ENCODE measurements at places on chromosomes 4 and X.

DNA sequence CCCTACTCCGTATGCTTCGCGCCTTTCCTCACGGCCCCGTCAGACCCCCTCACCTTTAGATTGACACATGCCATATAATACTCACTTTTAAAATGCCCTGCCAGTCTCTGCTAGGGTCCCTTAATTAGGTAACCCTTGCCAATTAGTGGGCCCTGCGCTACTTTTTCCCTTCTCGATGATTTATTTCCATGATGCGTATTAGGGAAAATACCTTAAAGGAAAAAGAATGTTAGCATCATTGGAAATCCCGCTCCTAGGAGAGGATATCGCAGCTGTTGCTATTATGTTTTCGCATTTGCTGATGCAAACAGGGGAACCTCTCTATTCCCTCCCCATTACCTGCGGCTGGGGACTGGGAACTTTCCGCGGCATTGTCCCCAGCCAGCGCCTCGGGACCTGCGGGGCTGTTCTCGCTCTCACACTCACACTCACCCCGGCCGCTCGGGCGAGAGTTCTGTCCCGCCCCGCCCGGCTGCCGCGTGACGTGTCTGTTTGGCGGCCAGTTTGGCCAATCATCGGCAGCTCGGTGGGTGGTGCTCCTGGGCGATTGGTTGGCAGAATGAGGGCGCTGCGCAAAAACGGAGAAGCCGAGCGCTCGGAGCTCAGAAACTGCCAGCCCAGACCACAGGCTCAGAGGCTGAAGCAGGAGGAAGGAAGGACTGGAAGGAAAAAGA is at the start of gene PCDH10:
PCDH10 (plus strand) TSS at position 605 of the 674 bp plus-strand sequence. CDS start 847 bp downstream, outside the sequence.
- DNase-seq = peak; percentile 35

GRCh38 chr4:64539234-64539849 is 130.1 kb upstream of the TECRL start:
- DNase-seq = no peak

GRCh38 chr4:184978211-184978610 is 40.1 kb upstream of the HELT start:
- DNase-seq = no peak

DNA sequence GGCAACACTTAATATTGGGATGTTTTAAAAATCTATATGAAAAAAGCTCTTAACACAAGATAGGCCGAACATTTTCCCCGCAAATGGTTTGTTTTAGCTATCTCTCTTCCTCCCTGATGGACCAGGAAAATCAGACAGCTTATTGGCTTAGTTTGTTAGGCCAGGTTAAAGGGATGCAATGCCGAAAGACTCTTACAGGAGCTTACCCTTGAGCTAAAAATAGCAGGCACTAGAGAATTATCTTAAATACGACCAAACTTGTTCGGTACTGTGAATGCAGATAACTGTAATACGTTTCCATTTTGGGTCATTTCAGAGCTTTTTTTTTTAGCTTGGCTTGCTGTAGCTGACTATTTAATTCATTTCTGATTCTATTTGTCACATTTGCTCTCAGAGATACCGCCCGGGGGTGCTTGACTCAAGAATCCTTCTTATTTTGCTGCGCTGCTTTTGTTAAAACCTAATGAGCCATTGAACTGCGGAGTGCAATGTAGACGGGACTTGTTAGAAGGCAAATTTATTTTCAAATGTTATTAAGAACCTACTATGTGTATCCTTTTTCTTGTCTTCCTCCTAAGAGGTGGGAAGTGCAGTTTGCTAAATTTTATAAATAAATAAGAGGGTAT is 23.3 kb downstream of the PPARGC1A start:
- no peak for DNase-seq

- DNase-seq = no peak
Measured at GRCh38 chr4:5198656-5199541, 147.6 kb downstream of the STK32B start.

GRCh38 chrX:119677654-119677981 is 15.3 kb downstream of the SEPTIN6 start:
- DNase-seq = no peak

- no peak for DNase-seq
Measured at GRCh38 chr4:4860600-4861389, 1.3 kb downstream of the MSX1 start.
